ENCODE measurements at places on chromosomes 2 and 18.
A peak's percentile ranks its signal among the peaks of the same experiment; 100 is the strongest.

- DNase-seq, result no peak
Measured at GRCh38 chr2:229202646-229203045, 68.4 kb downstream of the PID1 start.

DNA sequence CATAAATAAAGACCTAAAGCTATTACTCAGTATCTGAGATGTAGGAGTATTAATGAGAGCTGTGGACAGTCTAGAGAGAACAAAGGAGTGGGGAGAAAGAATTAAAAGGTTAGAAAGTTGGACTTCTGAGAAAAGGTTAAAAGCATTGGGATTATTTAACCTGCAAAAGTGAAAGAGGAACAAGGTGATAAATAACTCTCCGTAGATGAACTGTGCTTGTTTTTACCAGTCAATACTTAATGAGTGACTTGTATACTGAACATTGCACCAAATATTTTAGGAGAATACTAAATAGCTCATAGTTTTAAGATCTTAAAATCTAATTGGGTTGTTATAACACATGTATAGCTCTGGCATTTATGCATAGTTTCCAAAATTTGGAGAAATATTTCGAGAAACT lies 137.5 kb downstream of the GPD2 start:
- no peak for DNase-seq

- DNase-seq, result no peak
Measured at GRCh38 chr2:165627470-165627869, 158.0 kb downstream of the CSRNP3 start.

DNA sequence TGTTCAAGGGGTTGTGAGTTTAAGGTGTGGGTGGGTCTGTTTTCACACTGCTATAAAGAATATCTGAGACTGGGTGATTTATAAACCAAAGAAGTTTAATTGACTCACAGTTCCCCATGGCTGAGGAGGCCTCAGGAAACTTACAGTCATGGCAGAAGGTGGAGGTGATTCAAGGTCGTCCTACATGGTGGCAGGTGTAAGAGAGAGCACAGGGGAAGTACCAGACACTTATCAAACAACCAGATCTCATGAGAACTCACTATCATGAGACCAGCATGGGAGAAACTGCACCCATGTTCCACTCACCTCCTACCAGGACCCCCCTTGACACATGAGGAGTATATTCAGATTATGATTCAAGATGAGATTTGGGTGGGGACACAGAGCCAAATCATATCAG lies 38.0 kb downstream of the RHBDD1 start:
- no peak for DNase-seq

- no peak for DNase-seq
Measured at GRCh38 chr2:200121931-200122330, 166.5 kb downstream of the MAIP1 start.

DNA sequence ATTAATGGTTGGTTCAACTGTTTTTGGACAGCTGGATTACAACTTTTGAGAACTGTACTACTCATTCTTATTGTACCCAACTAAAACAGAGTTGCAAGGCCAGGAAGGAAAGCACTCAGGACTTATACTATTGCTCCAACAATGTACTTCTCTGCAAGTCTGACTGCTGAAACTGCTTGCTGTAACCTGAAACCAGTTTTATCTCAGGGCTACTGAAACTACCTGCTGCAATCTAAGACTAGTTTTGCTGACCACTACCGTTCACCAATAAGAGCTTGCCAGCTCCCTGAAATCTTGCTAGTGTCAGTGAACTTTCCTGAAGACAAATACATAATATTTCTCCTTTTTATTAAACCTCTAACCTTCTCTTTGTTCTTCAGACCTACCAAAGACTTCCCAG lies 157.3 kb downstream of the CDCA7 start:
- DNase-seq, result no peak

DNA sequence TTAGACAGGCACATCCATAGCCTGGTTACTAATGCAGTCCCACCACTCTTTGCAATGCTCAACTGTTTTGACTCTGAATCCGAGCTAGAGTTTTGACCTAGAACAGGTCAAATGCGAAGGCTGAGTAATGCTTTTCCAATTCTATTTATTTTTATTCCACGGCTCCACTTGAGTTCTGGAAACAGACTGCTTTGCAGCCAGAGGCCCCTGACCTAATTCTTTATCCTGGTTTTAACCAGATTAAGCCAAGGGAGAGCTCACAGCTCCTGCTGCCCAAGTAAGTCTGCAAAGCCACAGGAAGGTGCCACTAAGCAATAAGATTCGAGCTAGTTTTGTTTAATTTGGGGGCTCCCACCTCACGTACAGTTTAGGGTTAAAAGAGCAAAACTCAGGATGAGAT lies 51.4 kb downstream of the MREG start:
- DNase-seq, result no peak

DNA sequence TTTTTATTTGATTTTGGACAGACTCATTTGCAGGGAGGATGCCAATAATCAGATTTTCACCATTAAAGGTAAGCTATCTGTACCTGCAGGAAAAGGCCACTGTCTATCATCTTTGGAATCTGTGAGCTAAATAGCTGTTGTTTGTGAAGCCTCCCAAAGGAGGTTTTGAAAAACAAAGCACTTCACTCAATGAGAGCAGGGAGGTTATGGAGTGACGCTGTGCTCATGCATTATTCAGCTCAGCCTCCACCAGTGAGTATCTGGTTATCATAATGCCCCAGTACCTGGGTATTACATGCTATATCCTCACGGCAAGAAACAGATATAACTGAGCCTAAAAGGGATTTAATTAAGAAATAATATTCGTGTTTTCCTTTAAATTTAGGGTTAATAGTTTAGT lies 189.6 kb upstream of the PIK3C3 start:
- no peak for DNase-seq

GRCh38 chr2:216991563-216991962 lies 131.7 kb upstream of the TNP1 start:
- DNase-seq, result no peak

- DNase-seq, result no peak
Measured at GRCh38 chr2:205650450-205650849, 31.9 kb upstream of the NRP2 start.

GRCh38 chr2:113769555-113769954 lies 13.1 kb upstream of the SLC35F5 start:
- no peak for DNase-seq

- no peak for DNase-seq
Measured at GRCh38 chr2:209191139-209191538, 232.7 kb upstream of the MAP2 start.

- DNase-seq, result no peak
Measured at GRCh38 chr2:36355890-36356297, 316 bp downstream of the CRIM1 start.

DNA sequence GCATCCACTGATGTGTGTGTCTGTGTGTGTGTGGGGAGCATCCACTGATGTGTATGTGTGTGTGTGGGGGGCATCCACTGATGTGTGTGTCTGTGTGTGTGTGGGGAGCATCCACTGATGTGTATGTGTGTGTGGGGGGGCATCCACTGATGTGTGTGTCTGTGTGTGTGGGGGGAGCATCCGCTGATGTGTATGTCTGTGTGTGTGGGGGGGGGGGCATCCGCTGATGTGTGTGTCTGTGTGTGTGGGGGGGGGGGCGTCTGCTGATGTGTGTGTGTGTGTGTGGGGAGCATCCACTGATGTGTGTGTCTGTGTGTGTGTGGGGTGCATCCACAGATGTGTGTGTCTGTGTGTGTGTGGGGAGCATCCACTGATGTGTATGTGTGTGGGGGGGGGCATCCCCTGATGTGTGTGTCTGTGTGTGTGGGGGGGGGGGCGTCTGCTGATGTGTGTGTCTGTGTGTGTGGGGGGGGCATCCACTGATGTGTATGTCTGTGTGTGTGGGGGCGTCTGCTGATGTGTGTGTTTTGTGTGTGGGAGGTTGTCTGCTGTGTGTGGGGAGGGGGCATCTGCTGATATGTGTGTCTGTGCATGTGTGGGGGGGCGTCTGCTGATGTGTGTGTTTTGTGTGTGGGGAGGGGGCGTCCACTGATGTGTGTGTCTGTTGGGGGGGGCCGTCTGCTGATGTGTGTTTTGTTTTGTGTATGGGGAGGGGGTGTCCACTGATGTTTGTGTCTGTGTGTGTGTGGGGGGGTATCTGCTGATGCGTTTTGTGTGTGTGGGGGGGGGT lies 125.9 kb downstream of the NFATC1 start:
- no peak for DNase-seq

GRCh38 chr2:222819722-222820333 lies 41.0 kb upstream of the ACSL3 start:
- no peak for DNase-seq

DNA sequence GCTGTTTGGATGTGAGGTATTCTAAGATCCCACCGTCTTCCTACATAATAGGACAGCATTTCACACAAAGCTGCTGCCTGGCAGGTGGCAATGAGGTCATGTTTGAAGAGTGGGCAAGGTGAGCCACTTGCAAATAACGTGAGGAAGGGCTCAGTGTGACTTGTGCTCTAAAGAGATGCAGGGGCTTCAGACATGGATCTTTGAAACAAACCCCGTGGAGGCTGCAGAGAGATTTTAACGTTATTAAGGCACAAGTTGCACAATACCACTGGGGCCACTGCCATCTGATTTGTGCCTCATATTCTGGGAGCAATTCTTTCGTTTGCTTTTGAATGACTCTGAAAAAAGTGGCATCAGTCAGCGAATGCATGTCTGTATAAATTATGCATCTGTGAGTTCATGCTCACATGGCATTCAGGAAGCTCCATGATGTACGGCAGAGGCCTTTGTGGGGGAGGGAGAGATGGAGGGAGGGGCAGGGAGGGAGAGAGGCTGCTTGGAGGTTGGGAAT lies 362.0 kb downstream of the SOX11 start:
- no peak for DNase-seq

- DNase-seq, result peak; percentile 51
Measured at GRCh38 chr2:233081232-233081730, 21.1 kb downstream of the INPP5D start.

- no peak for DNase-seq
Measured at GRCh38 chr18:78610179-78610578, 369.4 kb upstream of the SALL3 start.

GRCh38 chr2:85748985-85749875 lies 4.6 kb upstream of the ATOH8 start:
- no peak for DNase-seq

- no peak for DNase-seq
Measured at GRCh38 chr2:4053769-4054493, 350.6 kb downstream of the DCDC2C start.

DNA sequence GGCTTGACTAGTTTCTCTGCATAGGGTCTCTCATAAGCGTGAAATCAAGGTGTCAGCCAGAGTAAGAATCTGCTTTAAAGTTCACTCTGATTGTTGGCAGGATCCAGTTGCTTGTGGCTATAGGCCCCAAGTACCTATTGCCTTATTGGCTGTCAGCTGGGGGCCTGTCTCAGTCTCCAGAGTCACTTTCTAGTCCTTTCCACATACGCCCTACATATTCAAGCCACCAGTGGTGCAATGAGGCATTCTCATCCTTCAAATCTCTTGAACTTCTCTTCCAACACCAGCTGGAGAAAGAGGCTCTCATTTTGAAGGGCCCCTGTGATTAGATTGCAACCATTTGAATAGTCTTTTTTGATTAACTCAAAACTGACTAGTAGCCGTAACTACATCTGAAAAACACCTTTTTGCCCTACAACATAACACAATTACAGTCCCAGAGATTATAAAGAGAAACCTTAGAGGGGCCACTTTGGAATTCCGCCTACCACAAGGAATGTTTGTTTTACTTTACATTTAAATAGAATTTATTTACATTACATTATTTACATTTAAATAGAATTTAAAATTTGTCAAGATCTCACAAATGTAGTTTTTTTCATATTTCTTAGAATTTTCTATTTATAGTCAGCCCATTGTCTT lies 520.1 kb downstream of the DSC3 start:
- DNase-seq, result no peak

- DNase-seq, result no peak
Measured at GRCh38 chr2:237051861-237052260, 33.8 kb upstream of the COPS8 start.

- no peak for DNase-seq
Measured at GRCh38 chr2:119483395-119483753, 40.9 kb downstream of the SCTR start.

GRCh38 chr2:191938779-191939178 lies 91.9 kb upstream of the CAVIN2 start:
- no peak for DNase-seq

GRCh38 chr2:15706986-15707632 lies 115.4 kb downstream of the DDX1 start:
- DNase-seq, result no peak

DNA sequence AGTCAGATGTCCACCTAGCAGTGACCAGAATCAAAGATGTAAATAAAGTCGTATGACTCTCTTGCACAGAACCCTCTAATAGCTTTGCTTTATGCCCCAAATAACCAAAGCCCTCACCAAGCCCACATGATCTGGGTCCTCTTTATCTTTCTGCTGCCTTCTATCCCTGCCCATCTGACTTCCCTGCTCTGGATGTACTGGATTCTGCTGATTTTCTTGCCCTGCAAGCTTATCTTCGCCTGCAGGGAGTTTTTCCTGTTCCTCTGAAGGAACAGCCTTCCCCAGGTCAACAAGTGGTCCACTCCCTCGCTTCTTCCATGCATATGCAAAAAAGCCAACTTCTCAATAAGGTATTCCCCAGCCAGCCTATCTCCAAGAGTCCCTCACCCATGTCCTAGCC lies 18.7 kb downstream of the IL36B start:
- DNase-seq, result no peak

DNA sequence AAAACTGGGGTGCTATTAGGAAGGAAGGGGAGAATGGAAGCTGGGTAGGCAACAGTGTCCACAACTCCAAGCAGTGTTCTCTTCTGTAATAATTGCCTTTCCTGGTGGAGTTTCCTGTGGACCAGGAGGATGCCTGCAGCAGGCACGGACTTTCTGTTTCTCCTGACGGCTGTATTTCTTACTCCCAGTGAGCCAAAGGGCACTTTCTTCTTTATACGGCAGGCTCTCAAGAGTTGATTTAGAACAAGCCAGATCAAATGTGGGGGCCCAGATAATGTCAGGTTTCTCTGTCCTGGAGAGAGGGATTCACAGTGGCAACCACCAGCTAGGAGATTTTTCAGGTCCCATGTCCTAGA lies 13.0 kb upstream of the PROC start:
- DNase-seq, result no peak

GRCh38 chr2:241087420-241088268 lies 14.4 kb downstream of the MTERF4 start:
- no peak for DNase-seq

GRCh38 chr2:103887625-103888024 lies 966.3 kb upstream of the POU3F3 start:
- no peak for DNase-seq

DNA sequence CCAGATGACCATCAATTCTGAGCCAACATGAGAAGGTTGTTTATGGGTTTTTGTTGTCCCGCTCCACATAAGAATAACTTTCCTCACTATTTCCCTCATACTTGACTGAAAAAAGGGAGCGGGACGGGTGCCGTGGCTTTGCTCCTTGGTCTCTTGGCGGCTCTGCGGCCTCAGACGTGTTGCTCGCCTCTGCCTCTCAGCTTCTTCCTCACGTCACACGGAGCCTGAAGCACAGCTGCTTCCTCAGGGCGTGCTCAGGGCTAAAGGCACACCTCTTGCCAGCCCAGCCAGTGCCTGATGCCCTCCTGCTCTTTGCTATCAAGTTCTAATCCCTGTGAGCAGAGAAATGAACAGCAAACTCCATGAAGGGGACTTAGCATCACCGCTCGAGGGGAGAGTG lies 17.9 kb upstream of the ID2 start:
- no peak for DNase-seq

- DNase-seq, result no peak
Measured at GRCh38 chr2:77325395-77325794, 196.8 kb downstream of the LRRTM4 start.

GRCh38 chr2:216855605-216856004 lies 4.3 kb downstream of the TNP1 start:
- no peak for DNase-seq

- DNase-seq, result peak; percentile 64
Measured at GRCh38 chr2:64654063-64654811, 524 bp upstream of the SERTAD2 start.

All from effector CD4-positive, alpha-beta T cell (primary cell).